GM23248 (cell line): ENCODE measurements at places on chromosomes 5 and 9. TPM values are rescaled to one million over a fixed set of nuclear protein-coding genes. Genes with fewer than 3 reads are reported as not detected.

Gene CDH6
- polyA plus RNA-seq, result 4.1 and 4.2 TPM in 2 replicates

Gene RETREG1
- polyA plus RNA-seq, result 0.93 and 1.1 TPM in 2 replicates

Gene ST6GALNAC6
- polyA plus RNA-seq, result 81.1 and 82.0 TPM in 2 replicates

Gene PHF24
- polyA plus RNA-seq, result 0.34 TPM in 1 of 2 replicates, not detected in the other

Gene CMBL
- 14.6 and 16.0 TPM in 2 replicates for polyA plus RNA-seq

Gene PRR16
- 67.4 and 68.8 TPM in 2 replicates for polyA plus RNA-seq
